Osteocyte (in vitro differentiated cells): ENCODE measurements at places on chromosomes 11 and 22.

GRCh38 chr11:112770487-112770886, 190.7 kb upstream of the NCAM1 start:
- no peaks in the 10 kb centered on the region for H3K4me1 ChIP-seq
- no peaks in the 10 kb centered on the region for H3K36me3 ChIP-seq
- no peak for DNase-seq
- no peak overlapping the region for H3K27ac ChIP-seq

GRCh38 chr11:16292167-16292859, 64.0 kb downstream of the SOX6 start:
- DNase-seq: no peak
- H3K27me3 ChIP-seq: no peaks in the 10 kb centered on the region
- no peak overlapping the region for H3K4me3 ChIP-seq
- no peak overlapping the region for H3K27ac ChIP-seq

- no peaks in the 10 kb centered on the region for H3K27me3 ChIP-seq
- H3K4me1 ChIP-seq: peaks cover 76% of the 10 kb centered on the region
- DNase-seq: no peak
These were observed 39.1 kb downstream of the PITPNB start for GRCh38 chr22:27879923-27880322.

GRCh38 chr11:46295312-46296058, 18.0 kb downstream of the CREB3L1 start:
- H3K36me3 ChIP-seq: peaks cover 12% of the 10 kb centered on the region
- no peaks in the 10 kb centered on the region for H3K27me3 ChIP-seq
- peak; percentile 91 for DNase-seq
- peak overlapping the region; percentile 90 for H3K27ac ChIP-seq
